Right atrium auricular region (tissue), 2 donors: ENCODE measurements at places on chromosomes 7 and 10. TPM values are rescaled to one million over a fixed set of nuclear protein-coding genes. Genes with fewer than 3 reads are reported as not detected.

DNA sequence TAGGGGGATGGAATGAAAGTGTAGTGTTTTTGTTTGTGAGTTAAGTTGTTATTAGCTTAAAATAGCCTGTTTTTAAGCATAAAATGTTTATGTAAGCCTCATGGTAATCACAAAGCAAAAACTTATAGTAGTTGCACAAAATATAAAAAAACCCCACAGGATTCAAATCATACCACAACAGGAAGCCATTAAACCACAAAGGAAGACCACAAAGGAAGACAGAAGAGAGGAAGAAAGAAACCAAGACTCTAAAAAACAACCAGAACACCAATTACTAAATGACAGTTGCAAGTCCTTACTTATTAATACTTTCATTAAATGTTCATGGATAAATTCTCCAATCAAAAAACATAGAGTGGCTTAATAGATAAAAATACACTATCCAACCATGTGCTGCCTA, 63.6 kb downstream of the ANKRD7 start:
- H3K36me3 ChIP-seq, result no peaks in the 10 kb centered on the region
- H3K27me3 ChIP-seq, result no peaks in the 10 kb centered on the region
- no peak for DNase-seq

DNA sequence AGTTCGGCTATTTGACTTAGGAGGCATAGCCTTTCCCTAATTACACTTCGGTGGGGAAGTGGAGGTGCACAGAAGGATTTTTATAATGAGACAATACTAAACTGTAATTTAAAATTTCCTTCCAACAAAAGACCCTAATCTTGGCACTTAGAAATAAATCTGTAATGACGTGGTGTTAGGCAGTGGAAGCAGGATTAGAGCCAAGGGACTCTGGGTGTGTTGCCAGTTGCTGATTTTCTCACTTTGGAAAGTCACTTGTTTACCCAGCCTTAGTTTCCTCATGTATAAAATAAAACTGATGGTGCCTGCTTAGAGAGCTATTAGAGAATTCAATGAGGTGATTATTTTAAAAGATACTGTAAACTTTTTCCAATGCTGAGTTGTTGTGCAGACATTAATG, 287.2 kb downstream of the AUTS2 start:
- no peaks in the 10 kb centered on the region for H3K4me1 ChIP-seq
- no peak overlapping the region for H3K27ac ChIP-seq
- H3K27me3 ChIP-seq, result no peaks in the 10 kb centered on the region
- no peaks in the 10 kb centered on the region for H3K36me3 ChIP-seq

DNA sequence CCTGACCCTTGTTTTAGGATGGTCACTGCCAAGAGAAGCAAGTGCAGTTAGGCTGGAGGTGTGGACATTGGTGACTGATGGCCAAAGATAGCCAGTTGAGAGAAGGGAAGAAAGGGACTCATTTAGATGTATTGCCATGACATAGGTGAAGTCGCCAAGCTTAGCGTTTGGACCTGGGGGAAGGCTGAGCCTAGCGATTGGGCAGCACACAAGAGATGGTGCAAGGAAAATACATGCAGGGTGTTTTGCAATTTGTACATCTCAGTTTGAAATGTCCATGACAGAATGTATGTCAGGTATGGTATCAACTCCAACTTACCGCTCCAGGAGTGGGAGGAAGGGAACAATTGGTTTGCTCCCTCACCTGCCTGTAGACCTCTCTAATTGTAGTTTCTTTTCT, 134.3 kb downstream of the MAPK8 start:
- no peaks in the 10 kb centered on the region for H3K27me3 ChIP-seq
- no peak overlapping the region for H3K4me3 ChIP-seq
- no peak overlapping the region for H3K27ac ChIP-seq

Gene MKI67
- total RNA-seq, result 0.35 TPM
